ENCODE measurements at places on chromosomes 3 and 15.

DNA sequence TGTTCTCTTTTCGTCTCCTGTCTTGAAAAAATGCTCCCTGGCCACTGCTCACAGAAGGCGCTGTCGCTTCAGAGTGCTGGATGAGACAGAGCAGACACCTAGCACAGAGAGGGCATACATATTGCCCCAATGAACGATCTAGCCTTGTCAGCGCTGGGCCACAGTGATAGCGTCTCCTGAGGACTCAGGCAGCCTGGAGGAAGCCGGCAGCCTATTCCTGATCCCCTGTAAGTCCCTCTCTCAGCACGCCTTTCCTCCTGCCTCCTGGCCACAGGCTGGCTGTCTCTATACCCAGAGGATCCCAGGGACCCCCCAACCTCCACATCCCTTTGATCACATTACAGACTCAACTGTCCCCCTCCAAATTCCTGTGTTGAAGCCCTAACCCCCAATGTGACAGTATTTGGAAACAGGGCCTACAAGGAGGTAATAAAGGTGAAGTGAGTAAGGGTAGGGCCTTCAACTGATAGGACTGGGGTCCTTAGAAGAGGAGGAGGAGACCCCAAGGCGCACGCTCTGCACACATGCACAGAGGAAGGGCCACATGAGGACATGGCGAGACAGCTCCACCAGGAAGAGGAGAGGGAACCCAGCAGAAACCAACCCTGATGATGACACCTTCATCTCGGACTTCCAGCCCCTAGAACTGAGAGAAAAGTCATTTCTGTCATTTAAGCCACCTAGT lies 7.5 kb downstream of the PLA2G4F start:
- no peak for DNase-seq

DNA sequence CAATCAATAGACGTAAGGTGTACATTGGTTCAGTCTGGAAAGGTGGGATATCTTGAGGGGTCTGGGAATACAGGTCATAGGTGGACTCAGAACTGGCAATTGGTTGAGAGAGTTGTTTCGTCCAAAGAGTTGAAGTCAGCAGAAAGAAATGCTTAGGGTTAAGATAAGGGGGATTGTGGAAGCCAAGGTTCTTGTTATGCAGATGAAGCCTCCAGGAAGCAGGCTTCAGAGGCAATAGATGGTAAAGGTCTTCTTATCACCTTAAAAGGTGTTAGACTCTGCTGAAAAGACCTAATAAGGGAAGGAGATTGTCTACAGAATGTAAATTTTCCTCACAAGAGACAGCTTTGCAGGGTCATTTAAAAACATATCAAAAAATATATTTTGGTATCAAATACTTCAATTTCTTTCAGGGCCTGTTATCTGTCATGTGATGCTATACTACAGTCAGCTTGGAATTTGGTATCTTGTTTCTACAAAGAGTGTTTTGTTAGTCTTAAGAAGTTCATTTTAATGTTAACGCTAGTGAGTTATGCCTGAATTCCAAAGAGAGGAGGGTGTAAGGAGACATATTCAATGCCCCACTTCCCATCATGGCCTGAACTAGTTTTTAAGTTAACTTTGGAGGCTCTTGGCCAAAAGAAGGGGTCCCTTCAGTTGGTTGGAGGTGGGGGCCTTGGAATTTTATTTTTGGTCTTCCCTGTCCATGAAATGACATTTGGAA lies 378.2 kb upstream of the ROBO2 start:
- DNase-seq, result no peak

DNA sequence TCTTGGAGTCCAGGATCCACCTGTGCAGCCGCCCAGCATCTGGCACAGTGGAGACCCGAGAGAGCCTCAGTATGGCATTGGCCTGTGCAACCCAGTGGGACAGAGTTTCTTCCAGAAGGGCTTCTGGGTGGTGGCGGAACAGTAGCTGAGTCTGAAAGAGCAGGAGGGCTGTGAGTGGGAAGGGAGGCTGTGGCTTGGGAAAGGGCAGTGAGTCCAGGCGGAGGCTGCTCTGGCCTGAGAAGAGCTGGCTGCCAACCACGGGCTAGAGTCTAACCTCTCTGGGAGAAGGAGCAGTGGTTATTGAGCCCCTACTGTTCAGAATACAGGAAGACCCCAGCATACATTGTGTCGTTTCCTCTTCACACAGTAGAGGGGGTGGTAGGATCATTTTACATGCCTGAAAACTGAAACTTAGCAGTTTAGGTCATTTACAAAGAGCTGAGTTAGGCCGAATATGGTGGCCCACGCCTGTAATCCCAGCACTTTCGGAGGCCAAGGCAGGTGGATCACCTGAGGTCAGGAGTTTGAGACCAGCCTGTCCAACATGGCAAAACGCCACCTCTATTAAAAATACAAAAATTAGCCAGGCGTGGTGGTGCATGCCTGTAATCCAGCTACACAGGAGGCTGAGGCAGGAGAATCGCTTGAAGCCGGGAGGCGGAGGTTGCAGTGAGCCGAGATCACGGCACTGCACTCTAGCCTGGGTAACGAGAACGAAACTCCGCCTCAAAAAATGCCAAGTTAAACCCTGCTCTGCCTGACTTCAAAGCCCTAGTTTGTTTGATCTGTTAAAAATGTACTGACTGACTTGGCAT lies 3.2 kb downstream of the AEN start:
- no peak for DNase-seq

DNA sequence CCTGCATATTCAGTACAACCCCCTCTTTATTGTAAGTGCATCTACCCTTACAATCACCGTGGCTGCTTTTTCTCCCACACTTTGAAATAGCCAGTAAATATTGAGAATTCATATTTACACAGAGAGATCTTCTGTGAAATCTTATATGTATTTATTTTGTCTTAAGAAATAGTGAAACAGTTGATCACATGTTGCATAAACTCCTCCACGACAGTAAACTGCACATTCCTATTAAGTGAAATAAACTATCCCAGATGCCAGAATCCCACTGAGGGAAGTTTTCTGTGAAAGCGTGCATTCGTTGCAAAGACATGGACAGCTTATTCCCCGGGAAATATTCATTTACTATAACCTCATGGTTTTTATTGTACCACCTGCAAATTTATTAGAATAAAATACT lies 796.0 kb downstream of the ROBO2 start:
- DNase-seq, result no peak

- no peak for DNase-seq
These were observed 8.6 kb downstream of the SLC6A1 start for GRCh38 chr3:11001020-11001657.

GRCh38 chr15:34607832-34608231 lies 24.4 kb upstream of the GOLGA8B start:
- no peak for DNase-seq

DNA sequence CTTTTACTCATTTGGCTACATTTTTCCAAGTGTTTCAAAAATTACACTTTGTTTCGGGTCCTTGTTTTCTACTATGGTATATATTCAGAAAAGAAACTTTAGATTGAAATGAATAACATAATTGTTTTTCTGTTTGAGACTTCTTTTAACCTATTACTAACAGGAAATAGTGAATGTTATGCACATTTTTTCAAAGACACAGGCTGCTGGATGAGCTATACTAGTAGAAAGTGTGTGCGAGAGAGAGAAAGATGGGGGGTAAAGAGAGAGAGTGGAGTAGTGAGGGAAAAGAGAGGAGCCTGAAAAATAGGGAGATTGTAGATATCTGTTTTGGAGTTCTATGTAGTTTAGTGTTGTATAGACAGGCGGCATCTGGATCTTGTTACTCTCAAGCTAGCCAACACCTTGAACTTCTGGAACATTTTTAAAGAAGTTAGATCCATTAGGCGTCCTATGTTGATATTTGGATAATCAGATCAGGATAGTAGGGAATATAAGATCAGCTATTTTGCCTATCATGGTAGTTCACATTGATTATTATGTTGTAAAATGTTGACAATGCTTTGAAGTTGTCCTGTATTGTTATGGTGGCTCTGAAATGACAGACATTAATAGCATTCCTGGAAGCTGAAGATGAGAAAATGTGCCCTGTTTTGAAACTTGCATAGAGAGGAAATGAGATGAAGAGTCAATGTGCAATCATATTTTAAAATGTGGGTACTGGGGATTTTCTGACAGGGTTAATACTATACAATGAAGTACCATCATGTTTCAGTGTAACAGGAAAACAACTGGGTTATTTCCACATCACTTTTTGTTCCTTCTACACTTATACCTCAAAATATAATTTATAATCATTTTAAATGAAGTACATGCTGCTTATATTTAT lies 2.6 kb downstream of the RBMS3 start:
- DNase-seq, result no peak

DNA sequence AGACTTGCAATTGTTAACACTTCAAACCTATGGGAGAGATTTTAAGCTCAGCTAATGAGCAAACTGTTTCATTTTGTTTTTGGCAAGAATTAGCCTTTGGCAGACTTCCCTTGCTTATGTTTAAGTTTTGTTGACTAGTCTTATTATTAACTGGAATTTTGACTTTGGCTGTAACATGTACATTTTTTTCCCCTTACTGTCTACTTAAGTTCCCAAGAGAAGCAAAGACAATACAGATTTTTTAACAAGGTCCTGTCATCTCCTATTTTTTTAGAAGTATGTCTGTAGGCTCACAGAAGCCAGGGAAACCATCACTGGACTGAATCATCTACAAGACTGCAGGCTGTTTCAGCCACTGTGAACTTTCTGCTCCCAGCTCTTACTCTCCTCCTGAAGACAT lies 74.3 kb downstream of the DGKG start:
- no peak for DNase-seq

DNA sequence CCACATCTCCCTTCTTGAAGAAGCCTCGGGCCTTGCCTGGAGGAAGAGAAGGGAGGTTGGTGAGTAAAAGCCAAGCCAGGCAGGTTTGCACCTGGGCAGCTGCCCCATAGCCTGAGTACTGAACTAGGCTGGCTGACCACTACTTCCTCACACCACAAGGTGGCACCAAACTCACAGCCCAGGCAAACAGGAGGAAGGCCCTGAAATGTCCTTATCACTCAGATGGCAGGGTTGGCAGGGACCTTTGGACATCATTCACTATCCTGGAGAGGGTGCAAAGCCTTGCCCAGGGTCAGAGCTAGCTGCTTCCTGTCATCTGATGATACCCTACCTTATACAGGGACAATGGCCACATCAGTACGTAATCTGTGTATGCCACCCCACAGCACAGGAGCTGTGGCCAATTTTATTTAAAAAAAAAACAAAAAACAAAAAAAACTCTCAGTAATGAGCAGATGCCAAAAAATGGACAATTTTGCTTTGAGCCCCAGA lies 2.2 kb upstream of the GRAMD2A start:
- DNase-seq, result peak; percentile 29

All from stimulated activated CD8-positive, alpha-beta memory T cell treated with anti-CD3 and anti-CD28 coated beads, Interleukin-4, amount 100 ng/mL, for 1 hour (primary cell).